WTC11 (cell line): ENCODE measurements at places on chromosomes 7 and 10. TPM values are rescaled to one million over a fixed set of nuclear protein-coding genes. Genes with fewer than 3 reads are reported as not detected.

Gene ITGA8
- 0.02 TPM in 1 of 3 replicates, not detected in the others for total RNA-seq

Gene NPSR1
- total RNA-seq: not detected in 3 replicates

DNA sequence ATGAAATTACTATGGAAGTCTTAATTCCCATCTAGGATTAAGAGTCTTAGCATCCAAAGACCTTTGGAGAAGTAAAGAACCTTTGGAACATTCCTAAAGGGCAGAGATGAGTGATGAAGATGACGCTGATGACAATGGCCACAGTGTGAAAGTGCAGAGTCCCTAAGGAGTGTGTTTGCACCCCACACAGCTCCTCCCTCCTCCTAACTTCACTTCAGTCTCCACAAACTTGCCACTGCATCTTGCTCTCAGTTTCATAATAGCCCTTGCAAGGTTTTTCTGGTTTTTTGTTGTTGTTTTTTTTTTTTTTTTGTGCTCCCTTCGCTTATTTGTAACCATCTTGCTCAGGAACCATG is 117.5 kb upstream of the ANLN start:
- DNase-seq: no peak

GRCh38 chr10:71244431-71245419 is 32.4 kb downstream of the UNC5B start:
- no peak for DNase-seq

DNA sequence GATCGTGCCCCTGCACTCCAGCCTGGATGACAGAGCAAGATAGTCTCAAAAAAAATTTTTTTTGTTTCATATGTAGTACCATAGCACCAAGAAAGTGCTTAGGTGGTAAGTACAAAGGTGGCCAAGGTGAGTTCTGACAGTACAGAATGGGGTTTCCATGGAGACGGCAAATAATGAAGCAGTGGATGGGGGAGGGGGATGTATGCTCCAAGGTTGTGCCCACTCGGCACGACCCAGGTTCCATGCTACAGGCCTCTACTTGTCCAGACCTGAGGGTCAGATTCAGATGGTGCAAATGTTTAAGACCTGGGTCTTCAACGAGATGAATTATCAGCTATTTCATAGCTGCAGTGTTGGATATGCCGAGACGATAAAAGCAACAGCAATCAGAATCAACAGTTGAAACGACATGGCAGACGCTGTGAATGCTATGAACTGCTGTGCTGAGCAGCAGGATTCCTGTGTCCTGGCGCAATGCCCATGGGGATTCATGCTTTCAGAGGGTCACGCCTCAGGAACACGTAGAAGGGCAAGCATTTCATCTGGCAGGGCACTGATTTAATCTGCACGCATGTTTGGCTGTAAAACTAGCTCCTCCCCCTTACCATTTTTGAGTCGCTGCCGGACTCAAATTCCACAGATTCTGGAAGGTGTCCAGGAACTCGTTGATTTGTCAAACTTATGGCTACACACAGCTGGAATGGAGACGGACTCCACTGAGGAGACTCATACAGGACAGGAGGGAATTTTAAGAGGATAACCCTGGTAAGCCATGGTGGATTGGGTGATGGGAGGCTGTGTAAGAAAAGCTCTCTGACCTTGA is 256.5 kb downstream of the FRMD4A start:
- DNase-seq: no peak

DNA sequence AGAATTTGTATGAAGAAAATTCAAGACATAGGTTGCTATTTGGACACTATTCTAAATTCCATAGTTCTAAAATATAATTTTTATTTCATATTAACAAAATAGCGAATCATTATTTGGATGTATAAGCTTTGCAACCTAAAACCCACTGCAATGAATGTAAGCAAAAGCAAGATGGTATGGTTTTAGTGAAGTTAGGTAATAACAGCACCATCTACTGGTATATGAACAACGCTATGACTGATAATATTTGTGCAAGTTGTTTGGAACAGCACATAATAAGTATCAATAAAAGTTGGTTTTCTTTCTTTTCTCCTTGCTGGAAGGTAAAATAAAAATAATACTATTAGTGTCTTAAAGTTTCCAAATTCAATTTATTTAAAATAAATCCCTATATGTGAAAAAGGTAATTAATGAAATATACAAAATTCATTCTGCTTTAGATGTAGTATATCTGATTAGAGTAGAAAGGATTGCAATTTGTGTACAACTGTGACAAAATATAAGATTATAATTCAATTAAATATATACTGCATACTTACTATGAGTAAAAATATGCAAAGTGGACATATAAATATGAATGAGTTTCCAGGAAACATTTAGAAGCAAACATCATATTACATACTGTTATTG is 79.0 kb upstream of the LSM8 start:
- DNase-seq: no peak

DNA sequence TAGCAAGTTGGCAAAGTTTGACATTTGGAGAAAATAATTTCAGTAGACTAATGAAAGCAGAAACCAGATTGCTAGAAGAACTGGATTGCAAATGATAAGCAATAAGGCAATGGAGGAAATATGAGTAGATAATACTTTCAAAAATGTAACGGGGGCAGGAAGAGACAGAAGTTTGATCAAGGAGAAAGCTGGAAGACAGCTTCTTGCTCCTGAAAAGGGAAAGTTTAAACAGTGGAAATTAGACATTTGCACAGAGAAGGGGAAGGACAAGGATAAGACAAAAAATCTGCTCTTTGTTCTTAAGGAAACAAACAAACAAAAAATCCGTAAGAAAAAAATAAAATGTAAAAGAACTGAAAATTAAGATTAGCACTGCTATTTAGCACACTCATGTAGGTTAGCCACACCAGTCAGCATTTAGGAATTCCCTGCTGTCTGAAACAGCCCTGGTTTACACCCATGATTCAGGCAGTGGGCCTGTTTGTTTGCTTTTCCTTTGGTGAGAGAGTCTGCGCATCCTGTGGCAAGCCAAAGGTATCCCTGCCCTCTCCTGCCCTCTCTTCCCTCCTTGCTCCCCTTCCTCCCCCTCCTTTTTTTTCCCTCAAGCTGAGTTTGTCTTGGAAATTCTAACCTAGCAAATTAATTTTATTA is 104.3 kb upstream of the CAV2 start:
- DNase-seq: no peak

DNA sequence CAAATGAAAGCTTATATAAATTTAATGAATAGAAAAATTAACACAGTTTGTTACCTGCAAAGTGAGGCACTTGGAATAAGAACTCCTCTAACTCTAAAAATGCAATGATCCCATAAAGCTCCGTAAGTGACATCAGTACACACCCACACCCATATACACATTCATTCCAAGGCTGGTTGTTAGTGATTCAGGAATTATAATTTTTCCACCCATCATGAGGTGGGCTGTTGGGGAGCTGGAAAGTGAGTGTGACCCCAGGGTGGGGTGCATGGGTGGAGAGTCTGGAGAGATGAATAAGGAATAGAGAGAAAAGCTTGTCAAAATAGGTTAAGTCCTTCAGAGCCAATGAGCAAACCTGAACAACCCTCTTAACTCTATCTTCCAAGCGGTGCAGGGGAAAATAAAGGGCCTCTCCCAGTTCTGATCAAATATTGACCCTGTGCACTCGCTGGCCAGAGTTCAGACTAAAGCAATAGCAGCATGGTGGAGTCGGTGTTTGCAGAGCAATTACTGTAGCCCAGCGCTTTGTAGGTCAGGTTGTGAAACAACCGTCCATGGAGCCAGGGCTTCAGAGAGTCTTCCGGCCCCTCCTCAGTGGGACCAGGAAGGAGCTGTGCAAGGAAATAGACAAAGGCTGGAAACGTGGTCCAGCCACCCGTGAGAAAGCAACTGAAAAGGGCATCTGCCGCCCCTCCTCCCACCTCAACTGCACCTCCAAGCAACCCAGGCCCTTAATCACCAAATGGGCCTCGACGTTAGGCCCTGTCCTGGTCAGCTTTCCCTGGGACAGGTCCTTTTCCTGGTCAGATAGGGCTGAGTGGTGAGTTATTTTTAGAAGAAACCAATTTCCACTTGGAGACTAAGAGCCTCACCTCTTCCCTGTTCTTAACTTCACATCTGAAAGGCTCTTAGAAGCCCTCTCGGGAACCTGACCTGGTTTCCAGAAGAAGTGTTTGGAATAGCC is 61.2 kb downstream of the SH3PXD2A start:
- no peak for DNase-seq

GRCh38 chr7:149714910-149715471 is 58.4 kb downstream of the ZNF467 start:
- no peak for DNase-seq

DNA sequence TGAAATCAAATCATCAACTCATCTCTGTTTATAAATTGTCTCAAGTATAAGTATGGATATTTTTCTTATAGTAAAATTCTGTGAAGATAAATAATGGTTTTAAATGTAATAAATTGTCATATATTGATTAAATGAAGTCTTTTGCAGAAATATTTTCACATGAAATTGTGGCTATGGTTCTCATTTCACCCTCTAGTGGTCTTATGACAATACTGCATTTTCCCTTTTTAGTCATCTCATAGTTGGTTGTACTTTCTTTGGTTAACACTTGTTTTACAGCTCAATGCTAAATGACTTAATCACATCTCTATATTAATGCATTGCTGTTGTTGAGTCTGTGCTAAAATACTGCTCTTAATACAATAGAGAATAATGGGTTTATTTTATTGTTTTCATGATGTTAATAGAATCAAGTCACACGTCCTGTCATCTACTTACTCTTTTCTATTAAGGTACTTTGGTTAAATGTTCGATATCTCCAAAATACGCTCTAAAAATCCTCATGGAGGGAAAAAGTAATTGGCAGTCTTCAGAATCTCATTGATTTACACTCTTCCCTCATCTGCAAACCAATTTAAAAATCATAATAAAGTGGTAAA is 38.0 kb upstream of the CACNA2D1 start:
- DNase-seq: no peak

GRCh38 chr7:16599860-16600259 is 45.7 kb downstream of the ANKMY2 start:
- no peak for DNase-seq

DNA sequence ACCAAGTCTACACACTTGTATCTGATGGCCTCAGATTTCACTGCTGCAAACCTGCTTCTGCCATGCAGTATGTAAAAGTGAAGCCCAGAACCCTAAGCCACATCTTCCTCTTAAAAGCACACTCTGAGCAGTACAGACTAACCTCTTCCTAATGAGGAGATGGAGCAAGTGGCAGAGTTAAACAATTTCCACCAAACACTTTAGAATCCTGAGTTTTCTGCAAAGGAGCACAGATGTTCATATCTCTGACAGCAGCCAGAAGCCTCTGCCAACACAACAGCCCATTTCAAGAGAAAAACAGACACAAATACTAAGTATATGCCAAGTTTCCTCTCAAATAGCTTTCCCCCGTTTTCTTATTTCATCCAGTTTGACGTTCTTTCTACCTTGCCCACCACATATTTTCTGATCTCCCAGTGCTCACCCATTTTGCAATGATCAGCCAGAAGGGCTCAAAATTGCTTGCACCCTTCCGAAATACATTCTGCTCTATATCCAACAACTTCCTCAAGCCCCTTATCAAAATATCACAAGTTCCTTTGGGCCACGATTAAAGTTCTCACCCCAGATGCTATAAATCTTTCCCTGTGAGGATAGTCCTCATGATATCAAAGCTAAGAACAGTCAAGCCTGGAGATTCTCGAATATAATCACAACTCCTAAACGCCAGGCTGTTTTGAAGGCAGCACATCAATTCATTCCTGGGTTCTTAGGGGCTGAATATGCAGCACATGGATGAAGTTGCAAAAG is 27.5 kb downstream of the ELMO1 start:
- DNase-seq: no peak

- no peak for DNase-seq
Observed at GRCh38 chr10:5518143-5518542, 6.6 kb upstream of the CALML3 start.
